T1000 (cell line): ENCODE measurements at places on chromosomes 7 and 10.

- DNase-seq = peak; percentile 20
Observed at GRCh38 chr7:82805527-82805960, 357.1 kb downstream of the PCLO start.

- no peak for DNase-seq
Observed at GRCh38 chr10:1370298-1370697, 314.1 kb downstream of the WDR37 start.

DNA sequence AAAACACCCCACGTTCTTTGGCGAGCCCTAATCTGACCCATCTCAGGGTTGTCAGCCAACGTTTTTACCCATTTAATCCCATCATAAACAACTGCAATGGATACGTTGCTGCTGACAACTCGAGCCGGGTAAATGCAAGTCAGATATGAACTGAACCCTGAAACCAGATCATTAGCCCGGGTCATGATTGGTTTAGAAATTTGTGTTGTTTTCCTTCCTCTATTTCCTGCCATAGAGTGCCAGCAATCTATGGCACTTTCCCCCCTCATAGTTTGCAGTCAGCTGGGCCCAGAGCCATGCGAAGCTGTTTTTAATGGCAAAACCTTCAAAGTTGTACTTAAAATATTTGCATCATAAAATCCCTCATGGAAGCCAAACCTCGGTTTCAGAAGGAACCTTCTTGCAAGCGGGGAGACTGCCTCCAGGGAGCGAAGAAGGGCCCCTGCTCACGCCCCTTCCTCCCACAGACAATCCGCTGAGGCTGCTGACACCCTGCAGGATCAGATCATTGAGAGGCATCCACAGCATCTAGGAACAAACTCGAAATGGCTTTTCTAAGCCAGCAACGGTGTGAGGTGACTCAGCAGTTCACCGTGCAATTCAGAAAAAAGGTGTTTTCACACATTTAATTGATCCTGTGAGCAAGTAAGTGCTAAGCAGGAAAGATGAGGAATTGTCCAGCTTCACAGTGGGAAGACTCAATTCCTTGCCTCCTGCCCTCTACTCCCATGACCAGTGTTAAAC is 710.1 kb downstream of the PARD3 start:
- DNase-seq = no peak

DNA sequence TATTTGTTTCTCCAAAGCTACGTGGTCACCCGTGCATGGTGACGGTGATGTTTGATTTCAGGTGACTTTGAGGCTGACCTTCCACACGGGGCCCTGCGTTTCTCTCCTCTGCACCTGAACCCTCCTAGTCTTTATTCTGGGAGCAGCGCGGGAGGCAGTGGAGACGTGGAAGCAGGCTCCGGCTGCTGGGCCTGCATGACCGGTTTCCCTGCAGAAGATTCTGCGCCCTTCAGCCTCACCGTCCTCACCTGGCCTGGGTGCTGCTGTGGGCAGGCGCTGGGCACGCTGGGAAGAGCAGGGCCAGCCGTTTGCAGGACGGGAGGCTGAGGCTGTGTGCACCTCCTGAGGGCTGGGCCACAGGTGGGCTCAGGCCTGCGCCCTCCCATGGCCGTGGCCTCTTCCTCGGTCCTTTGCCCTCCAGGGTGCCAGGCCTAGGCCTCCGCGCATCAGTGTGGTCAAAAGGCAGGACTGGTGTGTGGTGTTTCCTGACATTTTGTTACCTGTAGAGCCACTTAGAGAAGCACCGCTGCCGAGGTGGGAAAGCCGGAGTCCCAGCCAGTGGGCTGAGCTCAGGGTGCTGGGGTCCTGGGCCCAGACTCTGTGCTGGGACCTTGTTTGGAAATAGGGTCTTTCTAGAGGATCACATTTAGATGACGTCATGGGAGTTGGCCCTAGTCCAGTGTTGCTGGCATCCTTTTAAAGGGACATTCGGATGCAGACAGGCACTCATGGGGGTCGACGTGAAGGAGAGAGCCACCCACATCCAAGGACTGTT is 478.3 kb downstream of the DNAJB6 start:
- DNase-seq = no peak

GRCh38 chr10:72297281-72297804 is 23.6 kb downstream of the DDIT4 start:
- DNase-seq = peak; percentile 89

DNA sequence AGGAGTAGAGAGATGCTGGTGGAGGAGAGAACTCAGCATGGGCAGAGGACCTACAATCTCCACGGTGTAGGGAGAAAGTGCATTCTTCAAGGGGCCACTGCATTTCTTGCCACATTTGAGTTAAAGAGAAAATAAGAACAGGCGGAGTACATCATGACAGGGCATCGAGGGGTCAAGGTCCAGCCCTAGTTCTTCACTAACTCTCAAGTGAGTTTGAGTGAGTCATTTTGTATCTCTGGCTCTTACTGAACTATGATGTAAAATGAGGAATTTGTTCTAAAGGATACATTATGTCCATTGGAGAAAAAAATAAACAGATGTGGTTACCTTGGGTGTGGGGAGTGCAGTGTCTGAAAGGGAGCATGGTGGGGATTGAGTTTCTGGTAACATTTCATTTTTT is 182.9 kb downstream of the XPNPEP1 start:
- no peak for DNase-seq

GRCh38 chr7:47034180-47034579 is 547.7 kb downstream of the TNS3 start:
- DNase-seq = no peak

GRCh38 chr10:63261496-63261895 is 128.4 kb downstream of the NRBF2 start:
- DNase-seq = no peak

- DNase-seq = no peak
Observed at GRCh38 chr7:5497295-5498103, 73.9 kb upstream of the TNRC18 start.

DNA sequence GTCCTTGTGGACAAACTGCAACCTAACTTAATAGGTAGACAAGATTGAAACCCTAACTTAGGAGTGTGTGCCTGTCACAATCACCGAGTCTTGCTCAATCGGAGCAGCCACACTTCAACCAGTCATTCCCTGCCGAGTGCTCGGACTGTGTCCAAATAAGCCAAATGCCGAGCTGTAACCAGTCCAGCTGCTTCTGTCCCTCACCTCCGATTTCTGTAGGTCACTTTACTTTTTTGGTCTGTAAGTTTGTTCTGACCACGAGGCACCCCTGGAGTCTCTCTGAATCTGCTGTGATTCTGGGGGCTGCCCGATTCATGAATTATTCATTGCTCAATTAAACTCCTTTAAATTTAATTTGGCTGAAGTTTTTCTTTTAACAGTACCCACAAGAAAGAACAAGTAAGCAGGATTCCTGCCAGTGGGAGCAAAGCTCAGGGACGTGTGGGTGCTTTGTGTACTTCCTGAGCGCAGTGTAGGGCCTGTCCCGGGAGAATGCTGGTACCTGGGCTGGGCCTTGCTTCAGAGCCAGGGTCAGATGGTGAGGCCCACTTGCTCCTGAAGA is 140.1 kb downstream of the ACTR3B start:
- DNase-seq = no peak

DNA sequence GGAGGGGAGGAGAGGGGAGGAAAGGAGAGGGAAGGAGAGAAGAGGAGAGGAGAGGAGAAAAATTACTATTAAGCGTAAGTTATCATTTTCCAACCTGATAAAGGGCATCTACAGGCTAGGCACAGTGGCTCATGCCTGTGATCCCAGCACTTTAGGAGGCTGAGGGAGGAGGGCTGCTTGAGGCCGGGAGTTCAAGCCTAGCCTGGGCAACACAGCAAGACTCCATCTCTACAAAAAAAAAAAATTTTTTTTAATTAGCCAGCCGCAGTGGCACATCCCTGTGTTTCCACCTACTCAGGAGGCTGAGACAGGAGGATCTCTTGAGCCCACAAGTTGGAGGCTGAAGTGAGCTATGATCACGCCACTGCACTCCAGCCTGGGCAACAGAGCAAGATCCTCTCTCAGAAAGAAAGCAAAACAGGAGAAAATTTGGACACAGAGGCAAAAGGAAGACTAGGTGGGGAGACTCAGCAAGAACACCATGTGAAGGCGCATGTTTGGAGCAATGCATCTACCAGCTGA is 35.2 kb upstream of the GTF2I start:
- no peak for DNase-seq

- no peak for DNase-seq
Observed at GRCh38 chr10:102302611-102303010, 57.3 kb downstream of the GBF1 start.

DNA sequence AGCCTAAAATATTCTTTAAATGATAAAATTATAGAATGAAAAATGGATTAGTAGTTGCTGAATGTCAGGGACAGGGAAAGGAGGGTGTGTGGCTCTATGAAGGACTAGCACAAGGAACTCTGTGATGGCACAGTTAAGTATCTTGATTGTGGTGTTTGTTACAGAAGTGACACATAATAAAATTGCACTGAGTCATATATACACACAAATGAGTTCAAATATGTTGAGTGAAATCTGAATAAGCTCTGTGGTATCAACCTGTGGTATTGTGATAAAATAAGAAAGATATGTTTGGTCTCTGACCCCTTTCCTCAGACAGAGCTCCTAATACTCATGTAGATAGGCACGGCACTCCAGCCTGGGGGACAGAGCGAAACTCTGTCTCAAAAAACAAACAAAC is 181.5 kb upstream of the TRIM24 start:
- DNase-seq = no peak

DNA sequence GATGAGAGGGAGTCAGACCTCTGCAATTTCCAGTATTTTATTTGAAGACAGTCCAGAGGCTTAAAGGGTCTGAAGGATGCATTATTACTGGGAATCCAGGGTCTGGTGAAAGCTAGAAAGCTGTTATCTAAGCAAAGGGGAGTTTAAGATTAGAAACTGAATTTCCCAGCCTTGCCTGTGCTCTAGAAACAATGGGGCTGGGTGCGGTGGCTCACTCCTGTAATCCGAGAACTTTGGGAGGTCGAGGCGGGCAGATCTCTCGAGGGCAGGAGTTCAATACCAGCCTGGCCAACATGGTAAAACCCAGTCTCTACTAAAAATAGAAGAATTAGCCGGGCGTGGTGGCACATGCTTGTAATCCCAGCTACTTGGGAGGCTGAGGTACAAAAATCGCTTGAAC is 71.5 kb upstream of the ANLN start:
- DNase-seq = no peak

DNA sequence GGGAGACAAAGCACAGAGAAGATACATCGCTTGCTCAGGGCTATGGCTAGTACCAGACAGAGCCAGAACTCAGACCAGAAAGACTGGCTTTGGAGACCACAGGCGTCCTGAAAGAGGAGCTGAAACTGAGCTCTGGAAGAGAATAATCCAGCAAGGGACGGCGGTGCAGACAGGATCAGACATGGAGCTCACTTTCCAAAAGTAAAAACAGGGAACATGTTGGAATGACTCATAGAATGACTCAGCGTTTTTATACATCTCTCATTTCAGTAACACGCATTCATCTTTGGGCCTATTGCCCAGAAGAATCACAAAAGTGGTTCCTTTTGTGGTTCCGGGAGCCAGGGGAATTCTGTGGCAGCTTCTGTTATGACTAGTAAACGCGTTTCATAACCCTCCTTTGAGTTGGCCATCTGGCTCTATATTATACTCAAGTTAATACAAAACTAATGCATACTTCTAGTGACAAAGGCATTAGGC is 37.2 kb downstream of the PLEKHS1 start:
- DNase-seq = peak; percentile 66

DNA sequence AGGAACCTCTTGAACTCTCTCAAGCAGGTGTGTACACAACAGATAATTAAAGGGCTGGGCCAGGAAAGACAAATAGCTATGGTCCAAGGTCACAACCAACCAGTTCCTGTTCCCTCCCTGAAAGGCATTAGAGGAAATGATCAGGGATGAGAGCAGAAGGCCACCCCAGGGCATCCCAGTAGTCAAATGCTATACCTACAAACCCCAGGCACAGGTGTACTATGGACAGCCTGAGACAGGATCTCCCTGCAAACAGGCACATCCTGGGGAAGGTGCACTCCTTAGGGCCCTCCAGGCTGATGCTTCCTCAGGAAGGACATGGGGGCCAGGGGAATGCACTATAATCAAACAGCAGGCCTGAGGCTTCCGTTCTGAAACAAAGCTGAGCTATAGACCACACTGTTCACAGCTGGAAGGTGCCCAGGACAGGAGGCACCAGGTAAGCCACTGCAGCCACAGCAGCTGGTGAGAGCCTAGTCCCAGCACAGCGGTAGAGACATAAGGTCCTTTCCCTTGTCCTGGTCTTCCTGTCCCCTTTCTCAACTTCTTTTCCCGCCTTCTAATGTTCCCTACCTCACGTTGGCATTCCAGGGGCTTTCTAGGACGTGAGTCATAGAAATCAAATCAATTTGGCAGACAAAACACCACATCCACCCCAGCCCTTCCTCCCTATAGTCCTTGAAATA is 13.3 kb downstream of the PARP12 start:
- DNase-seq = no peak

DNA sequence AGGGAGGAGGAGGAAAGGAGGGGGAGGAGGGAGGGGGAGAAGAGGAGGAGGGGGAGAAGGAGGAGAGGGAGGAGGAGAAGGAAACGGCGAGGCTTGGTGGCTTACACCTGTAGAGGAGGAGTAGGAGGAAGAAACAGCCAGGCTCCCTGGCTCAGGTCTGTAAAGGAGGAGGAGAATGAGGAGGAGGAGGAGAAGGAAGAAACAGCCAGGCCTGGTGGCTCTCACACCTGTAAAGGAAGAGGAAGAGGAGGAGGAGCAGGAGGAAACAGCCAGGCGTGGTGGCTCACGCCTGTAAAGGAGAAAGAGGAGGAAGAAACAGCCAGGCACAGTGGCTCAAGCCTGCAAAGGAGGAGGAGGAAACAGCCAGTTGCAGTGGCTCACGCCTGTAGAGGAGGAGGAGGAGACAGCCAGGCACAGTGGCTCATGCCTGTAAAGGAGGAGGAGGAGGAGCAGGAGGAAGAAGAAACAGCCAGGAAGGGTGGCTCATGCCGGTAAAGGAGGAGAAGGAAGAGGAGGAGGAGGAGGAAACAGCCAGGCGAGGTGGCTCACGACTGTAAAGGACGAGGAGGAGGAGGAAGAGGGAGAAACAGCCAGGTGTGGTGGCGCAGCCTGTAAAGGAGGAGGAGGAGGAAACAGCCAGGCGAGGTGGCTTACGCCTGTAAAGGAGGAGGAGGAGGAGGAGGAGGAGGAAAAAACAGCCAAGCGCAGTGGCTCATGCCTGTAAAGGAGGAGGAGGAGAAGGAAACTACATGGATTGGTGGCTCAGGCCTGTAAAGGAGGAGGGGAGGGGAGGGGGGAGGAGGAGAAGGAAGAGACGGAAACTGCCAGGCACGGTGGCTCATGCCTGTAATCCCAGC is 14.9 kb upstream of the CRCP start:
- DNase-seq = peak; percentile 25

DNA sequence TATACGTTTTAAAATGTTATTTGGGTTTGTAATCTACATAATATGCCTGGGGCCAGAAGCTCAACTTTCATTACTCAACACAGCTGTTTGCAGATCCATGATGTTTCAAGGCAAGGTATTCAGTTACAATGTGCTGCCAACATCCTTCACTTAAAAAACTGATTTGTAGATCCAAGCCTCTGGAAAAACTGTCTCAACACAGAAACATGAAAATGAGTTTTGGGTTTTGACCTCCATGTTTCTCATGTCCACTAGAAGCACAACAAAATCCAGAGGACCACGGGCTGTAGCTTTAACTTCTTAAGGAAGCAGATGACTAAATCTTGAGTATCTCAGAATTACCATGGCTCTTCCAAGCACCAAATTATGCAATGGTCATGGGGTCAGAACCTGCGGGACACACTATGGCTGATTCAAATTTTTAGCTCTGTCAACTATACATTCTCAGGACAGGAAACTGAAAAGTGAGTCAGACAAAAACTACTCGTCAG is 247.1 kb upstream of the GRB10 start:
- DNase-seq = peak; percentile 37
